CD14-positive monocyte (primary cell): ENCODE measurements at places on chromosomes 7 and 10.

- DNase-seq: no peak
Measured at GRCh38 chr7:86889501-86889900, 170.0 kb downstream of the ELAPOR2 start.

DNA sequence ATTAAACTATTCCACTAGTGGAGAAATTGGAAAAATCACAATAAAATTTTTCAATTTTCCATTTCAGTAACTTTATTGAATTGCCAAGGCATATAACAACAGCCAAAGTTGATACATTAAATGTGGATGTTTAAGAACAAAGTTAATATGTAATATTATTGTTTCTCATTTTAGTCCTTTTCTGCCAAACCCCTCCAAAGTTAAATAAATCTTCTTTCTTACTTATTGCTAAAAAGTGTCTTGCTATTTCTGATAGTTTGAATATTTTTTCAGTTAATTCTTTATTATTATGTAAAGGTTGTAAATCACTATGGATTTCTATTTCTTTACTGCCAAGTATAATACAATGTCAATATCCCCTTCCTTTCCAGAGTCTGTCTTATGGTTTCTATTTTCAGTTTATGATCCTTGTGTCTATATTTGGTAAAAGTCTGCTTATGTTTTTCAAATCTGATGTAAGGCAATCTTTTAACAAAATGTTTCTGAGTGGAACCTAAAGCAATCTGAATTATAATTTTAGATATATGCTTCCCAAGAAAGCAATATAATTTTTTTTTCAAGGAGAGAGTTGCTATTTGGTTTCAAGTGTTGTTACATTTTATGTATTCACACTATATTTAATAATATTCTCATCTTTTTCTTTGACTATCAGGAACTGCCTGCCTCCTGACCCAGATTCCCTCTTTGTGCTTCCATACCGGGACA is 80.3 kb upstream of the RHOBTB1 start:
- DNase-seq: no peak

GRCh38 chr7:152556013-152556755 is 119.8 kb downstream of the XRCC2 start:
- DNase-seq: no peak

DNA sequence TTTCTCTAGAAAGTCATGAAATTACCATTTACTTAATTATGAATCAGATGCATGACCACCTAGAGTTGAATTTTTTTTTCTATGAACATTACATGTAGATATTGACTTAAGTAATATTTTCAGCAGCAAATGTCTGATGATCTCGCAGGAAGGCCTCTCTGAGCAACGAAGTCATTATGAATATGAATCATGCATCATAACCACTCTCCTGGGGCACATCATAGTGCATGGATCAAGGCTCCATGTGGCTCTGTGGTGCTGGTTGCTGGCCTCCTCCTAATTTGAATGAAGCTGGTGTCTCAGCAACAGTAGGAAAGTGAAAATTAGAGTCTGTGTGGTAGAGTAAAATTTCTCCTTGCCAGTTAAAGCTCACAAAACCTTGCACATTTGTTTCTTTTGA is 121.4 kb upstream of the INHBA start:
- no peak for DNase-seq

DNA sequence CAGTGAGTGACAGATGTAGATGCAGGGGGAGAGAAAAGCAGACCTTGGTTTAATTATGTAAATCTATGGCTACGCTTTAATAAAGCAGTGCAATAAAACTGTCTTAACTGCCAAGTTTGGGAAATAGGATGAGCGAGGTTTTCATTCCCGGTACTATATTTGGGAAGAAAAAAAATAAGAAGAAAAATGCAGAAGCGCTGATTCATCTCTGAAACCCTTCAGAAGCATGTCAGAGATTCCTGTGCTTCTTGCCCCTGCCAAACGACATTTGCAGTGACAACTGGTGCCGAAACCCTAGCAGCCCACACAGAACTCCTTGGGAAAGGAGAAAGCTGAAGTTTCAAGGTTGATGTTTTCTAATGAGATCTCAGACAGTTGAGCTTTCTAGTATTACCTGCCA is 380.7 kb downstream of the REEP3 start:
- no peak for DNase-seq

GRCh38 chr10:80614576-80615416 is 77.1 kb downstream of the SH2D4B start:
- DNase-seq: no peak

- DNase-seq: no peak
Measured at GRCh38 chr7:98556288-98556687, 60.8 kb upstream of the NPTX2 start.

DNA sequence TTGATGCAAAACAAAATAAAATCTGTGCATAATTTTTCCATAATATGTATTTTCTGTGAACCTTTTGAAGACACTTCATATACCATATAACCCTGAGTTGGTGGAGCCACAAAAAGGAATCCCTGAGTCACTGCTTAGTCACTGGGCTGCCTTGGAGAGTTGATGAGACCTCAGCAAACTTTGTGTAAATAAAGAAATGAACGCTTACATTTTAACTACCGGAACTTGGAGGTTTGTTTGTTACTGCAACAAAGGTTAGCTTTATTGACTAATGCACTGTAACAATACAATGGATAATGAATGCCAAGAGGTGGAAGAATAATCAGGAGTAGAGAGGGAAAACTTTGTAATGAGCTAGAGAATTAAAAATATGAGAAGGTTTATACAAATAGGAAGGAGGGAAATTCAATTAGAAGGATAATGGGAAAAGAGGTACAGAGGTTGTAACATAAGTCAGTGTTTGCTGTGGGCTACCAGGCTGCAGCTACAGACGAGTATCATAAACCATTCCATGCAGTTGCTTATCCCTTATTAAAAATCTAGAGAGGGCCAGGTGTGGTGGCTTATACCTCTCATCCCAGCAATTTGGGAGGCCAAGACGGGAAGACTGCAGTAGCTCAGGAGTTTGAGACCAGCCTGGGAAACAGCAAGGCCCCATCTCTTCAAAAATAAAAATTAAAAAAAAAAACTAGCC is 1042.1 kb downstream of the TYW1 start:
- no peak for DNase-seq

DNA sequence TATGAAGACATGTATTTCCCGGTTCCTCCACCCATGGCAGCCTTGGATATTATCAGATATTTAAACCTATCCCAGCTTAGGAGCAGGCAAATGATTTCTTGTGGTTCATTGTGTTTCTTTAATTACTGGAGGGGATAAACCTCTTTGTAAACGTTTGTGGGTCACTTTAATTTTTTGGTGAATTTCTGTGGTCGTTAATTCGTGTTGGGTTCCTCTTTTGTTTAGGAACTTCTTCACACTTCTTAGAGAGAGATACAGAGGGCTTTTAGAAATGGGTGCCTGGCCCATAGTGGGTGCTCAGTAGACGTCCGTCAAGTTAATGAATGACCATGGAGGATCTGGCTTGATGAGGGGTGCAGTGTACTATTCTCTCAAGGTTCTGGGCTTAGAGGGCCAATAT is 27.2 kb upstream of the NUB1 start:
- no peak for DNase-seq

DNA sequence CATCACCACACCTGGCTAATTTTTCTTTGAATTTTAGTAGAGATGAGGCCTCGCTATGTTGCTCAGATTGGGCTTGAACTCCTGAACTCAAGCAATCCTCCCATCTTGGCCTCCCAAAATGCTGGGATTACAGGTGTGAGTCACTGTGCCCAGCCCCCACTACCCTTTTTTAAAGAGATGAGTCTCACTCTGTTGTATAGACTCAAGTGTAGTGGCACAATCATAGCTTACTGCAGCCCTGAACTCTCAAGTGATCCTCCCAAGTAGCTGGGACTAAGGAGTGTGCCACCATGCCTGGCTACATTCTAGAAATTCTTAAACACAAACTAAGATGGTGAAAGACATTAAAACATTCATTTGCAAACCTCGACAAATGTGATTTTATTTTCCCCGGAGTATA is 12.6 kb downstream of the SYPL1 start:
- no peak for DNase-seq

DNA sequence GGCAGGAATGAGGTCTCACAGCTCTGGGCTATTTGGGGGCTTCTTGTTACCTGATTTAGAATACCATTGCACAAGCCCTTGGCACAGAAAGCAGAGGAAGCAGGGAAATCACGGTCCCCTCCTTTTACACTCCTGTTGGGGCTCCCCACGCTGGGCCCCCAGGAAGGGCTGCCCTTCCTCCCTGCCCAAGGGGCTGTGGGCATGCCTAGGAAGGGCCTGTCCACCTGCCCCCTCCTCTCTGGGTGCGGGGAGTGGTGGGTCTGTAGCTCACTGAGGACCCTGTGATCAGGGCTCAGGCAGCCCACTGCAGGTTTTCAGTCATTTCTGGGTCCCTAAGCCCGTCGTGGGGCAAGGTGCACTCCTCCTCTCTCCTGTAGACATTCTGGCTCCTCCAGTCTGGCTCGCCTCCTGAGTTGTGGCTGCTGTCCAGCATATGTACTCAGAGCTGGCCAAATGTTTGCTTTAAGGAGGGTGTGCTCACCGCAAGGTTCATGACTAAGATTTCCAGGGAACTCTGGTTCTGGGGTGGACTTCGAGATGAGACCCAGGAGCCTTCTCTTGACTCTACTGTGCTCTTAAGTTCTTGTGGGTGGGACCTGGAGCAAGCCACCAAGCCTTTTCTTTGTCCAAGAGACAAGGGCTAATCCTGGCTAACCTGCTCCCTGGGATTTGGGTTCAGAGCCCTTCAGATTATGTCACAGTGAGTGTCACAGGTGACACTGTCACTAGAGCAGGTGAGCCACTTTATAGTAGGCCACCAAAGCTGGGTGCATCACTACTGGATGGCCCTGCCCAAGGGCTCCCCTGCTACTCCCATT is 56.0 kb downstream of the TACR2 start:
- no peak for DNase-seq

GRCh38 chr7:2065528-2065927 is 167.2 kb downstream of the MAD1L1 start:
- no peak for DNase-seq

DNA sequence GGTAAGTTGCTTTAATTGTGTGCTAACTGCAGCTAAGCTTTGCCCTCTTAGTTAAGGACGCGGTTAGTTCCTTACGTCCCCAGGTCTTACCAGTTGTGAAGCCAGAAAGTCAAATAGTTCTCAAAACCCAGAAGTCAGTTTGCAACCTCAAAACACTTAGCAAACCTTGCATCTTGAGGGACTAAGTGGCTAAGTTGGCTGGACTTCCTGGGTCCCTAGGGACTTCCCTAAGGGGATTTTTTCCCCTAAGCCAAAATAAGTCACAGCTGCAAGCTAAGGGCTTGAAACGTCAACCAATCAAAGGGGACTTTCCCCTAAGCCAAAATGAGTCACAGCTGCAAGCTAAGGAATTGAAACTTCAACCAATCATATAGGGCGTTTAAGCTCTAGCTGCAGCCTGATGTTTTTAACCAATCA is 36.2 kb upstream of the HECW1 start:
- peak; percentile 7 for DNase-seq

DNA sequence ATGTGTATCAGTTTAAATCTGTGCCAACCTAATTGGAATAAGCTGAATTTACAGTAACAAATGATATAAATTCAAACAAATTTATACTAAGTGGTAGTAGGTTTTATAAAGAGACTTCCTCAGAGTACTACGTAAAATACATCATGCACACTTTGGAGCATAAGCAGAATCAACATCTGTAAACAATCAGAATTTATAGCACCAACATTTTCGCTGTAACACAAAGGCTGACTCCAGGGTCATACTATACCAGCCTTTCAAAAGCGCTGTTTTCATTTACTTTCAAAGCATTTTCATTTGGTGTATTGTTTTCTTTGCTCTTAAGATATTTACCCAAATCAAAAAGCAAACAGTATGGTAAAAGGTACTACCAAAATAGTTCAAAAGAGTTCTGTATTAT is 29.3 kb upstream of the TMEM168 start:
- DNase-seq: no peak

DNA sequence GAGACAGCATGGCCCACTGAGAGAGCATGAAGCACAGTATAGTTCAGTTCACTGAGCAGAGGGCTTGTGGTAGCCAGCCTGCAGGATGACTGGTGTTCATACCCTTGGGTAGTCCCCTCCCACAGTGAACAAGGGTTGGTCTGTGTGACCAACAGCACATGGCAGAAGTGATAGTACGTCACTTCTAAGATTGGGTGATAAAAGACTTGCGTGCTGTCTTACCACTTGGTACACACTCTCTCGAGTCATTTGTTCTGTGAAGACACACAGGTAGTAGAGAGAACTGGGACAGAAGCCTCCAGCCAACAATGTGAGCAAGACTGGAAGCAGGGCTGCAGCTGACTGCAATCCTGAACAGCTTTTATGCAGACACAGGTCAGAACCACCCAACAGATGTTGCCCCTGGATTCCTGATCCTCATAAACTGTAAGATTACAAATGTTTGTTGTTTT is 14.6 kb downstream of the EPC1 start:
- peak; percentile 8 for DNase-seq

DNA sequence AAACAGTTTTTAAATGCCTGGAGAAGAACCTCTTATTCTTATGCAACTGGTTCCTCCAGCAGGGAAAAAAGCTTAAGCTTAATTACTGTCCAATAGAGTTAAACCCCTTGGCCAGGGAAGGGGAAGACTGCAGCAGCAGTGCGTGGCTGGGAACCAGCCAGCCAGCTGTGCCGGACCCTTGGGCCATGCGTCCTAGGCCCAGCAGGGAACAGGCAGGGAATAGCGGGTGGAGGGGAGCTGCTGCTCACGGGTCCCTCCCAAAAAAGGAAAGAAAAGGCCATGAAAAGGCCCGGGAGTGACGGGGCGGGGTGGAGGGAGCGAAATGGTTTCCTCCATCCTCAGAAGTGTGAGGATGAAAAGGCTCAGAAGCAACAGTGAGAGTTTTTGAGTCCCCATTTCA is 35.2 kb upstream of the HECW1 start:
- no peak for DNase-seq

GRCh38 chr10:34292194-34292565 is 522.9 kb downstream of the PARD3 start:
- DNase-seq: no peak

DNA sequence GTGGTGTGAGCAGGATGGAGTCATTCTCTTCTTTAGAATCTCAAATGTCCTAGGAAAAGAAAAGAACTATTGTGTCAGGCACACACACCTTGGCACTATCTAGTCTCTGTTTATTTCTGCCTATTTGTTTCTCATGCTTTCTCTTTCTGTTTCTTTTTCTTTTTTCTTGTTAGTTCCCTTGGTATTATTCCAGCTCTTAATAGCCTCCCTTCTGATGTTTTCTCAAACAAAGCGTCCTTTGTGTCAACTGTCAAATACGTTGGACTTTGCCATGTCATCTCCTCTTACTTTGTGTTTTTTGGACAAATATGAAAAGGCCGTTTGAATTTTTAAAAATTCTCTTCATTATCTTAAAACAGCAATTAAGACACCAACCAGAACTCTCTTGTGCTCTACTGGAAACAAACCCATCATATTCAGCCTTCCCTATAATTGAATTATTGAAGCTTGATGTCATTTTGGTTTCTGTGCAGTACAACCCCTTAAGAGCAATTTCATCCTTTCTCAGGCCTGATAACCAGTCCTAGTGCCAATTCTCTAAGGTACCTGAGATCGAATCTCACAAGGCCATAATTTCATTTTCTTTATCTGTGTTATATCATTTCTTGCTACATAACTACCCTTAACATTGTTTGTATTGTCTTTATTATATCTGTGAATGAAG is 497.8 kb upstream of the NRP1 start:
- no peak for DNase-seq
